ENCODE measurements at places on chromosomes 11 and 22.
A peak's percentile ranks its signal among the peaks of the same experiment; 100 is the strongest.

GRCh38 chr11:107859459-107860239 is 1.1 kb upstream of the SLC35F2 start:
- DNase-seq = no peak

DNA sequence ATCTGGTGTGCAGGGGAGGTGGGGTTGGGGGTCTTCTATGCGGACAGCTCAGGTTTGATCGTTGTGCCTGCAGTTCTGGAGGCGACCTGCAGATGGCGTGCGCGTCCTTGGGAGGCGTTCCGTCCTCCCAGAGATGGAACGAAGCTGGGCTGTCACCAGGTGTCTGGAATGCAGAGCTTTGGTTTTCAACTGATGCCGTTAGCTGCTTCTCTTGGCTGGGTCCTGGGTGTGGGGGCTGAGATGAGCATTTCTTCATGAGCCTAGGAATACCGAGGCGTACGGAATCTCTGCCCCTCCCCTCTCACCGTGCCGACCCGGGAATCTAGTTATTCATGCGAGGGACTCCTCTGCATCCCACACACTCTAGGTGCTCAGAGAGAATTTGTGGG is 98.6 kb downstream of the CEP164 start:
- peak; percentile 60 for DNase-seq

- DNase-seq = no peak
These were observed 111.8 kb upstream of the TMEM45B start for GRCh38 chr11:129703846-129704245.

DNA sequence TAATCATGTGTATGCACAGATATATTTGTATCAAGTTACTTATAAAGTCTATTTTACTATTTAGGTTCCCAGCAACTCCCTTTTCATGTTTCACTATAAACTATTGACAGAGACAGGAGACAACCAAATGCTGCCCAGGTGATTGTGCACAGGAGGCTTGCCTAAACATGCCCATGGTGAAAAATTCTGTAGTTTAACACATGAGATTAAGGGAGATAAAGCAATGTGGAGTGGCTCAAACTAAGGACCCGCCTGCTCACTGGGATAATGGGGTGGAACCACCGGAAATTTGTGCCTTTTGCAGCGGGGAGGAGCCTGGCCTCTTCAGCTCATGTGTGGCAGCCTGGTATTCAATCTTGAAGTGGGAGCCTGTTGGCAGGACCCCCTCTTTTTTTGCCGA is 459.5 kb upstream of the CNTN5 start:
- DNase-seq = no peak

- peak; percentile 14 for DNase-seq
These were observed 74.5 kb upstream of the LMO1 start for GRCh38 chr11:8338138-8338537.

DNA sequence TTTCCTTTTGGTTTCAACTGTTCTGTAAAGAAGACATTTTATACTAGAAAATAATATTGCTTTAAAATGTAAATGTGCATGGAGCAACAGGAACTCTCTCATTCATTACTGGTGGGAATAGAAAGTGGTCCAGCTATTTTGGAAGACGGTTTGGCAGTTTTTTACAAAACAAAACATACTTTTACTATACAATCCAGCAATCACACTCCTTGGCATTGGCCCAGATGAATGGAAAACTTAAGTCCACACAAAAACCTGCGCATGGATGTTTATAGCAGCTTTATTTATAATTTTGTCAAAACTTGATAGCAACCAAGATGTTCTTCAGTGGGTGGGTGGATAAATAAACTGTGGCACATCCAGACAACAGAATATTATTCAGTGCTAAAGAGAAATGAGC is 49.9 kb upstream of the SEPTIN5 start:
- no peak for DNase-seq

- no peak for DNase-seq
These were observed 33.1 kb upstream of the MRGPRX1 start for GRCh38 chr11:18972336-18972735.

- no peak for DNase-seq
These were observed 13.4 kb upstream of the GRK2 start for GRCh38 chr11:67252831-67253239.

DNA sequence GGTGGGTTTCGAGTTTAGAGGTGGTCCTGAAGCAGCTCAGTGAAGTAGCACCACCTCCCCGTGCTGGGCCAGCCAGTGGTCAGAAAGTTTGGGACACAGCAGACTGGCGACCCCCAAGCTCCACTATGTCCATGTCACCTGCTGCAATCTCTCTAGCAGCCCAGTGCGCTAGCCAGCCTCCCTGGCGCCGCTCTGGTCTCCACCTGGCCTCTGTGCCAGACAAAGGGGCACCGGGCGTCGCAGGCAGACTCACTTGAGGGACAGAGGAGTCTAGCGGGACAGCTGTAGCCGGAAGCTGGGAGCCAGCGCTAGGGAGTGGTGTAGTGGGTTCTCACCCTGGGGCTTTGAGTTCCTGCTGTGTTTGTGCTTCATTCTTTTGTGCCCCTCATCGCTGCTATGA is 25.5 kb downstream of the MYBPC3 start:
- DNase-seq = no peak

DNA sequence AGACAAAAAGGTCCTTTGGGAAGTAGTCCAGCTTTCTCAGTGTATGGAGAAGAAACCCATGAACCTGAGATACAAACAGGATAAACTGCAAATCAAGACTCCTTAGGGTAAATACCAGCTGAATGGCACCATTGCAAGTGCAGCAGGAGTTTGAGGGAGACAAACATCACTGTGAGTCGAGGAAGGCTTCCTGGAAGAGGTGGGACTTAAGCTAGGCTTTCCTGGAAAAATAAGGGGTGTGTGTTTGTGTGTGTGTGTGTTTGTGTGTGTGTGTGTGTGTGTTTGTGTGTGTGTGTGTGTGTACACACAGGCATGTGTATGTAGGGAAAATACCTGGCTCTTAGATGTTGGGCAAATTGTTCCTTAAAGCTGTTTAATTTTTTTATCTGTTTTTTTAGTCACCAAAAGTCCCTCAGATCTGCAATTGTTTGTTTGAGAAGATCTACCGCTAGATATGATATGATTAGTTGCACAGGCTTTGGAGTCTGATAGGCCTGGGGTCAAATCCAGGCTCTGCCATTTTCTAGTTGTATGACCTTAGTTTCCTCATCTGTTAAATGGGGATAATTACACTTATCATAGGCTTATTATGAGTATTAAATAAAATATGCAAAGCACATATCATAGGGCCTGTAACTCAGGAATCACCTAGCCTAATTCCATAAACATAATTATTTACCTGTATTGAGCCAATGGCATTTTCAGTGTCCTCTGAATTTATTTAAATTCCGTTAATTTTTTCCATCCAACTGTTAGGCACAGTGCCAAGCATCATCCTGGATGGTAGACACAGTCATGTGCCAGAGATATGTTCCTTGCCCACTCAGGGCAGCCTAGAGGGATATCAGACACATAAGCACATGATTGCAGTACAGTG is 85.6 kb upstream of the EED start:
- no peak for DNase-seq

- no peak for DNase-seq
These were observed 79.9 kb upstream of the TCF20 start for GRCh38 chr22:42350373-42350772.

- no peak for DNase-seq
These were observed 24.9 kb upstream of the CHKA start for GRCh38 chr11:68146010-68146540.

DNA sequence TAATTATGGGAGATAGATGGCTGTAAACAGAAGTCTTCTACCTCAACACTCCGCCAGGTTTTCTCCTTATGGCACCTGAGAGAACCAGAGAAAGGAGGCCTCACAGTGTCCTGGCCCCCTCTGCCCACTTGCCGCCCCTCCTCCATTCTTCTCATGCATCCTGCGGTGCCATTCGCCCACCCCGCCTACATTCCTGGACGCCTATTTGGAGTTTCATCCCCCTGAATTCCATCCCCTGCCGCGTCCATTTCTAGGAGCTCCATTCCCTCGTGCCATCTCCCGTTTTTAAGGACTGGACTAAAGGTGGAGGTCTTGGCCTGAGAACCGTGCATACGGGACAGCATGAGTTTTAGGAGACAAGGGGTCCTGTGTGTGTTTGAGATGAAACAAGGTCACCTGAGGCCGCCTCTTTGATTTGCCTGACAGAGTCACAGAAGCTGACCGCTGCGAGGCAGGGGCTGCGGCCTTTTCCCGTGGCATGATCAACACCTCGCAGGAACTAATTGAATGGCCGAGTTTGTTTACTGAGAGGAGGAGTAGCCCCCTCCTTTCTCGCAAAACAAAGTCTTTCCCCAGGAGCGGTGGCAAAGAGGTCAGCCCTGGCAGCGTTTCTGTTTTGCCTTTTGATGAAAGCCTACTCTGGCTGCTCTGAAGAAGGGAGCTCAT is 246.2 kb downstream of the ST3GAL4 start:
- DNase-seq = no peak
